ENCODE measurements at places on chromosomes 3 and 15.

DNA sequence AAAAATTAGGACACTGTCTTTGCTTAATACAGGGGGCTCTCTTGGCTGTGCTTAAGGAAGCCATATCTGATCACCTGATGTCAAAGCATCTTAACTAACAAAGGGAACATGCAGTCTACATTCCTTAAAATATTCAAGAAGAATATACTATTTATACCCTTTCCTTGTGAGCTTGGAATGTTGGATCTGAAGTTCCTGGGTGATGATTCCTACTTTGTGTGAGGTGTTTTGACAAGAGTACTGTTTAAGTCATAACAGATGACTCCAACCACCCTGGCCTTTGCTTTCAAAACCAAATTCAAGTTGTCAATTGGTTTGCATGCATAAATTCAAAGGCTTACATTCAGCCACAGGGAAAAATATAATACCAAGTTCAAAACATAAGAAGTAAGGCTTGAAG, 862.7 kb upstream of the SEMA6D start:
- DNase-seq = no peak

- DNase-seq = no peak
Measured at GRCh38 chr15:33567652-33568051, 256.9 kb downstream of the RYR3 start.

DNA sequence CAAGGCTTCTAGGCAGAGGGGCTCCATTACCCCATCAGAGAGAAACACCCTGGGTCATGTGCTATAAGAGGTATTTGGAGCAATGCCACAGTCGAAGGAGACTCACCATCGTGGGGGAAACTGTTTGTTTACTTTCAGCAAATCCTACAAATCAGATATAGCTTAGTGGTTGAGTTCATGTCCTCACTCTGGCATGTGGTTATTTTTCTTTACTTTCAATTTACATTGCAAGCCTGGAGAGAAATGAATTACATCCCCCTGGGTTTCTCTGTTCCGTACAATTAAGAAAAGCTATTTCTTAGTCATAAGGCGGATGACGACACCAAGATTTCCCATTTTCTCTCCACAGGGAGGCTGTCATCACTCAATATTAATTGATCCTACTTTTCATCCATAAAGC, 36.9 kb downstream of the RFTN1 start:
- DNase-seq = no peak

- DNase-seq = no peak
Measured at GRCh38 chr3:146970236-146970635, 365.1 kb upstream of the PLSCR5 start.

DNA sequence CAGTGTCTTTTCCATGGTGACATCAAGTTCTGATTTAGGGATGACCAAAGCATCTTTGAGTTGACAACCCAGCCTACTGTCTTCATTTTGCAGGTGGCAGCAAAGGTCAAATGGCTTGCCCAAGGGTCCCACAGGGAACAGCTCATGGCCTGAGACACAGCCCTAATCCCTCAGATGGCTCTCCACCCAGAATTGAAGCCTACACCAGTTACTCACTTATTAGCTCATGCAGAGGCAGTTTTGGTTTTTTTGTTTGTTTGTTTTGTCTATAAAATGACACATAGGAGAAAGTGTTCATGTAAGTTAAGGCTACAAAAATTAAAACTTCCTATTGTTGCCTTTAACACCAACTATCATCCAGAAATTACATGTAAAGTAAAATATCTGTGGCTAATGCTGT, 167.9 kb downstream of the OSBPL10 start:
- no peak for DNase-seq

GRCh38 chr3:185988816-185989175, 51.0 kb upstream of the TRA2B start:
- no peak for DNase-seq

DNA sequence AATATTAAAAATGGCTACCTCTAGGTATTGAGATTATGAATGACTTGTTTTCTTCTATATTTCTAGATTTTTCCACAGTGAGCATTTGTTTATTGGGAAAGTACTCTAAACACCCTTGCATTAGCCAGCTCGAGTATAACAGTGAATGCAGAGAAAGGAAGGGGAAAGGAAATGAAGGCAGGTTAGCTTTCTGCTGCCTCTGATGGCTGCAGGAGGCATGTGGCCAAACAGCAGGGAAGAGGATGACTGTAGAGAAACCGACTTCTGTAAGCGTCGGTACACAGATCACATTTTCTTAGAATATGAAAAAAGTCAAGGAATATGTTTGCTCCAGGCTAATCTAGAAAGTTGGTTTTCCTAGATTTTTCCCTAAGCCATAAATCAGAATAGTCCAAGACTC, 19.8 kb downstream of the GNB5 start:
- no peak for DNase-seq

DNA sequence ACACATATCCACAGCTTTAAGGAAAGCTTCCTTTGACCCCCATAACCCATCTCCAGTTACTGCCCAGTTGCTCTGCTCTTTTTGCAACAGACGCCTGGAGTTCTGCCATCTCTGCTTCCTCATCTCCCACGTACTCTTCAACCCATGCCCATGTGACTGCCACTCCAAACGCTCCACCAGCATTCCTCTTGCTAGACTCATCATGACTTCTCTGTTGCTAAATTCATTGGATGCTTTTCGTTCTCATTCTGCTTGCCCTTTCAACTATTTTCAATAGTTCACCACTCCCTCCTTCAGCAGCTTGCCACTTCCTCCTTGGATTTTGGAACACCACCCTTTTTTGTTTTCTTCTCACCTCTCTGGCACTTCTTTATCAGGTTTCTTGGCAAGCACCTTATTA, 2.7 kb upstream of the KNSTRN start:
- no peak for DNase-seq

DNA sequence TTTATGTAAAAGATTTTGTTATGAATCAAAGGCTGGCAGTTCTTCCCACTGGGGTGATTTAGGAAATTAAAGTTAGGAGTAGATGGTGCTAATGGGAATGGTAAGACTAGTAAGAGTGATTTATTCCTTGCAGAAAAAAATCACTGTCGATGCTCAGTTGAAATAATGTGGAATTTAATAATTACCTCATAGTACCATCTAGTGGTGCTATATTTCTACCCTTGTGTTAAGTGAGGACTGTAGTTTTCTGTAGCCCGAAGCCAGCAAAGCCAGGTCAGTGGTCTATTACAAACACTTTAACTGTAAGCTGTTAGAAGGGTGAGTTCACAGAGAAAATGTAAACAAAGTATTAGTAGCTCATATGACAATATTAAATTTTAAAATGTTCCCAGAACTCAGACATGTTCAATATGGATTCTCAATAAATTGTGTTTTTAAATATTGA, 39.5 kb upstream of the GOLGA8J start:
- no peak for DNase-seq

DNA sequence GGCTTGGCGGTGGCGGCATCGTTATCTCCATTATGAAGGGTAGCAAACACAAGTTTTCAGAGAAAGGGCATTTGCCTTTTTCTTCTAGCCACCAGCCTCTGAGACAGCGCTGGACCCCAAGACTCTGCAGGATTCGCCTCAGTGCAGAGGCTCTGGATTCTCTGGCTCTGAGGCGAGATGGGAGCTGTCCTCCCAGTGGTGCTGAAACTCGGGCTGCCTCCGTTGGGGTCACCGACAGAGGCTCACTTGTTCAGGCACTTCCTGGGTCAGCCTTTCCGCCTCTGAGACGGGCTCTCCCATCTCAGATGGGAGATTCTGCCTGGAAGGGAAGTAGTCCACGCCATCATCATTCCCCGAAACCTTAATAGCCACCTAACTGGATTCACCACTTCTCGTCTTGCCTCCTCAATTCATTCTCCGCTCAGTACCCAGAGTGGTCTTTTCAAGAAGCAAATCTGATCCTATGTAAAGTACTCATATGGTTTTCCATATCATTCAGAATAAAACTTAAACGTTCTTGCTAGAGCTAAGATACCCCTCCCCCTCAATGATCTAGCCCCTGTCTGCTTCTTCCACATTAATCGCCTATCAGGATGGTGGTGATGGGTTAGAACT, 76.9 kb downstream of the RHCG start:
- DNase-seq = no peak

DNA sequence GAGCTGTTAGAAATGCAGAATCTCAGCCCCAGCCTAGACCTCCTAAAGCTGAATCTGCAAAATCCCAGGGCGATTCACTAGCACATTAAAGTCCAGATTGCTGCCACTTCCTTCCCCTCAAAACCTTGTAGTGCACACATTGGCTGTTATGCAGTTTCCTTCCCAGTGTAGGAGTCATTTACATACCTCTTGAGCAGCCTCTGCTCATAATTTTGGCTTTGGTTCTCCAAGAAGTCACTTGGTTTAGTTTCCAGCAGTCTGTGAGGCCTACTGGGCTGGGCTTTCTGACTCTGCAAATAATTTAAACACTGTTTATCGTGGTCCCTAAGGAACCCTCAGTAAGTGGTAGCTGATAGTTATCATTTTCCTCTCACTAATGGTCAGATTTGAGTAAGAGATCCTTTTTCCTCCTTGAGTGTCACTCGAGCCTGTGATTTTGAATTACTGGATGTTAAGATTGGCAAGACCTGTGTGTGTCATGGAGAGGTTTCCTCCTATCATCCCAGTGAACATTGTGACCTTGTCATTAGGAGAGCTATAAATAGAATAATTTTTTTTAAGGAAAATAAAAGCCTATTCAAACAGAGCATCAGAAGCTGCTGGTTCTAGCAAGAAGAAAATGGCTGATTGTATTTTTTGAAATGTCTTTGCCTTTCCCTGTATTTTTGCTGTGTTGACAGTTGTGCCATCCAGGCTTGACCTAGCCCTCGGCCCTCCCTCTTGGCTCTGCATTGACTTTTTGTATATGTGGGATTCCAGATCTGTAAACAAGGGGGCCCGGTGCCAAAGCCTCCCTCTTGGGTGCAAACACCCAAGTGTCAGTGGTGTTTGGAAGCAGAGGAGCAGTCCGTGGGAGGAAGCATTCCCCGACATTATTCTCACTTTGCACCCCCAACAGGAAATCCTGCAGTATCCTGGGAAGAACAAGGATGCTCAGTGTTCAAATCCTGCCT, 134.8 kb upstream of the ANKRD28 start:
- no peak for DNase-seq

DNA sequence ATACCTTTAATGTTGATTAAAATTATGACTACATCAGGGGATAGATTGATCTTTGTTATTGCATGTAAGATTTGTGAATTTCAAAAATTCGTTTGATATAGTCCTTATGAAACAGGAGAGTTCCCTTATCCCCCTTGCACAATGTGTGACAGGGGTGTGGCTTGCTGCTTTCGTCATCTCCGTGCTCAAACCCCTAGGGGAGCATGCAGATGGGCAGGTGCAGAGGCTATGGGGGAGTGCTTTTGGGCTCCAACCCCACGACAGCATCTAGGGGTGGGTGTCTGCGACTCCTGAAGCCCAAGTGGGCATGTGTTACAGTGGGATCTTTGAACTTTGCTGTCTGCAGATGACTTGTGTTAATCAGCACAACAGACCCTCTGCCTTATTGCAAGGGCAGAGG, 360.1 kb upstream of the GOLIM4 start:
- DNase-seq = no peak

- DNase-seq = no peak
Measured at GRCh38 chr3:31925271-31925630, 55.8 kb downstream of the OSBPL10 start.

- DNase-seq = no peak
Measured at GRCh38 chr15:68797191-68797590, 23.5 kb downstream of the ANP32A start.

DNA sequence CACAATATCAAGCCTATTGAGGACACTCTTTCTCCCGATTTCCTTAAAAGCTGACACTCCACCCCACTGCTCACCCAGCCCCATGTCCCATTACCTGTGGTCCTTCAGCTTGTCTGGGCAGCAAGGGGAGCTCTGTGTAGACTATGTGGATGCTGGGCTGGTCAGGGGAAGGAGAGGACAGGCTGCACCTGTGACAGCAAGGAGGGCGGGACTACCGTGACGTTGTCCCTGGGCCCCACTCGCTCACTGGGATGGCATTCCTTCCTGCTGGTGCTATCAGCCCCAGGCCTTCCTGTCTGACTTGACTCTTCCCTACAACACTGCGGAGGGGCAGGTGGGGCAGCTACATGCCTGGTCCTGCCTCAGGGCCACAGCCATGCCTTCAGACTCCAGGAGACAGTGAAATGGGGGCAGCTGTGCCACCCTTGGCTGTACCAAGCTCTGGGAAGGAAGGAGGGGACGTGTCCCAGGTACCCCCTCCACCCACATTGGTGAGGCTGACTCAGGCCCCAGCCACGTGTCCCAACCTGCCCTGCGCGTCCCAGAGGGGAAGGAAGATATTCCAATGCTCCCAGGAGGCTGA, at the start of gene TMEM40:
TMEM40 (minus strand) TSS at position 163 of the 583 bp plus-strand sequence. CDS start 9,427 bp downstream, outside the sequence.
- DNase-seq = no peak

DNA sequence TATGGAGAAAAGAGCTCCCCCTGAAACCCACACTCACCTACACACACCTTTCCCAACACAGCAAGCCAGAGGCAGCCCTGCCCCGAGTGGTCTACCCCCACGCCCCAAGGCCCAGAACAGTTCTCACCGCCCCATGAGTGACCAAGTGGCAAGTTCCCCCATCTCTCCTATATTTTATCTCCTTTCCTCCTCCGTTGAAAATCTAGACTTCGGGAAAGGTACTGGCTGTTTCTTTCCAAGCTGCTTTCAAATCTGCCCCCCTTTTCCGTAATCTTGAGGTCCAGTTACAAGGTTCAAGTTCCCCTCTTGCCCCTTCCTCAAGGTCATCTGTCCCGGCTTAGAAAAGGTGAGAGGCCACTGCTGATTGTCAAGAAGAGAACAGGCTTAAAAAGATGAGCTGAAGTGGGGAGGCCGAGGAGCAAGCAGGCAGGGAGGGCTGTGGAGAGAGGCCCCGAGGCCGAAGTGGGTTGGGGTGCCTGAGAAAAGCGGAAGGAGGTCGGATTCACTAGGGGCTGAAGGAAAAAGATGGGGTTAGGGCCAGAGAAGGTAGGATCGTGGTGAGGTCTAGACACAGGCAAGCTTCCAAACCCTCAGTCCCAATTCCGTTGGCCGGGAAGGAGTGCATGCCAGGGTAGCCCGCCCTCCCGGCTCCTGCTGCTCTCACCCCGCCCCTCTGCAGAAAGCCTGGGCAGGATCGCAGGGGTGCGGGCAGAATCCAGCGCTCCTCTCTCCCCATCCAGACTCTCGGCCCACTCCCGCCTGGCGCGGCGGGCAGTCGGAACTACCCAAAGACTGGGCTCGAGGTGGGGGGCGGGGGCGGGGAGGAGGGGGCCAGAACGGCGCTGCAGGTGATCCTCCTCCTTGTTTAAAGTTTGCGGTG, 1.7 kb downstream of the SEMA5B start:
- DNase-seq = no peak

DNA sequence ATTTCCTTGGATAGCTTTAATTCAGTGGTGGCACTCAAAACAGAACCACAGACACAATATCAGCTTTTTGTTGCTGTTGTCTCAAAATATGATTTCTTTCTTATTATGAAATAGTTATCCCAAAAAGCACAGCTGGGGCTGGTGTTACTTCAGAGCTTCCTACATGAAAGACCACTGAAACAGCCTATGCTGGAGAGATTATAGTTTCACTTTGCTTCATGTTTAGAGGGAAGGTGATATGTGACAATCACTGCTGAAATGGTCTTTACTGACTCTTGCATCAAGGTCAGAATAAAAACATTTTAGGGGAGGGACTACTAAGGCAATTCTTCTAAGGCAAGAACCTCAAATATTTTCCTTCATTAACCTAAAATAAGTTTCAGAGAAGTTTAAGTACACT, 190.7 kb downstream of the TNIK start:
- no peak for DNase-seq

- no peak for DNase-seq
Measured at GRCh38 chr15:65619626-65620290, 2.0 kb upstream of the SLC24A1 start.
